ENCODE measurements at places on chromosomes 3 and 15. TPM values are rescaled to one million over a fixed set of nuclear protein-coding genes. Genes with fewer than 3 reads are reported as not detected.

SLC25A20 gene
- 35.6 TPM for total RNA-seq

DNA sequence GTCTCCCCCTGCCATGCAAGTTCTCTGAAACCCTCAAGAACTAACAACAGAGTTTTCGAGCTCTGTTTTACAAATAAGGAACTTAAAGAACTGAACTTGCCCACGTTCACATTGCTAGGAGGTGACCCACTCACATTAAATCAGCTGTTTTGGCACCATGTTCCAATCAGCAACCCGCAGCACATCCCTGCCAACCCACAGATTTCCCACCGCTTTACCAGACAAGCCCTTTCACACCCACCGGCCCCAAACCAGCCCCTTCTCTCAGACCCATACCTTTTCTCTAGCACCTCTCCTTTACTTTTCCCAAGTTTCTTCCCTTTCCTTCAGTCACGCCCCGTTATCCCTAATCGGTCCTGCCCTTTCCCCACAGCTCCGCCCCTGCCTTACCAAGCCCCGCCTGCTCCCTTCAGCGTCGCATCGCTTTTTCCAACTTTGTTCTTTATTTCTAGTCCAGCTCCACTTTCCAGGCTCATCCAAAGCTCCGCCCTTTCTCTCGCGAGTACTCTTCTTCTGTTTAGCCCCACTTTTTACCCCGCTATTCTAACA, 804 bp upstream of the BRPF1 start:
- H3K36me3 ChIP-seq: peaks cover 19% of the 10 kb centered on the region
- peak overlapping the region; percentile 84 for H3K4me3 ChIP-seq
- H3K4me1 ChIP-seq: peaks cover 59% of the 10 kb centered on the region
- H3K27me3 ChIP-seq: no peaks in the 10 kb centered on the region
- H3K27ac ChIP-seq: peak overlapping the region; percentile 97
- no peak for DNase-seq

DNA sequence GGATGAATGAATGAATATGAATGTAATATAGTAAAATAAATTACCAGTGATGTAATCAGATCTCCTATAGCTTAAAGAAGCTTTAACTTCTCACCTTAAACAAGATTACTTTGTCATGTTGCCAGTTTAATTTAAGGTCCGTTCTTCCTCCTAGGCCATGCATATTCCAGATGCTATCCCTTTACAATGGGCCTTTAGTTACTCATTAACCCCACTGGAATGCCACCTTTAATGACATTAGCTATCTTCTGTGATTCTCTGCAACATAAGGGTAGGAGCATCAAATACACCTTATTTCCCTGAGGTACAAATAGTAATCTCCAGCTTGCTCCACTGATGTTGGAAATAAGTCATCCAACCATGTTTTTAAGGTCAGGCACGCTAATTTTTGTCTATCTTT, 63.0 kb upstream of the TIMP4 start:
- H3K27ac ChIP-seq: no peak overlapping the region
- DNase-seq: no peak
- no peaks in the 10 kb centered on the region for H3K36me3 ChIP-seq
- H3K4me1 ChIP-seq: no peaks in the 10 kb centered on the region
- peaks cover 22% of the 10 kb centered on the region for H3K27me3 ChIP-seq
- H3K4me3 ChIP-seq: no peak overlapping the region

DNA sequence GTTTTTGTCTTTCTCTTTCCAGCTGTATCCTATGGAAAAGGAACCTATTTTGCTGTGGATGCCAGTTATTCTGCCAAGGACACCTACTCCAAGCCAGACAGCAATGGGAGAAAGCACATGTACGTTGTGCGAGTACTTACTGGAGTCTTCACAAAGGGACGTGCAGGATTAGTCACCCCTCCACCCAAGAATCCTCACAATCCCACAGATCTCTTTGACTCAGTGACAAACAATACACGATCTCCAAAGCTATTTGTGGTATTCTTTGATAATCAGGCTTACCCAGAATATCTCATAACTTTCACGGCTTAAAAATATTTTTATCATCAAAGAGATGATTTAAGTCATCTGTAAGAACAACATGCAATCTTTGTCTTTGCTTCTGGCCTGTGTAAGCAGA, 44.9 kb upstream of the PARP14 start:
- no peaks in the 10 kb centered on the region for H3K27me3 ChIP-seq
- no peak overlapping the region for H3K4me3 ChIP-seq
- DNase-seq: no peak
- H3K36me3 ChIP-seq: peaks cover 51% of the 10 kb centered on the region
- H3K4me1 ChIP-seq: no peaks in the 10 kb centered on the region

EMC7 gene
- total RNA-seq: 76.5 TPM
